Motor neuron (in vitro differentiated cells): ENCODE measurements at places on chromosomes 16 and 17. TPM values are rescaled to one million over a fixed set of nuclear protein-coding genes. Genes with fewer than 3 reads are reported as not detected.

DNA sequence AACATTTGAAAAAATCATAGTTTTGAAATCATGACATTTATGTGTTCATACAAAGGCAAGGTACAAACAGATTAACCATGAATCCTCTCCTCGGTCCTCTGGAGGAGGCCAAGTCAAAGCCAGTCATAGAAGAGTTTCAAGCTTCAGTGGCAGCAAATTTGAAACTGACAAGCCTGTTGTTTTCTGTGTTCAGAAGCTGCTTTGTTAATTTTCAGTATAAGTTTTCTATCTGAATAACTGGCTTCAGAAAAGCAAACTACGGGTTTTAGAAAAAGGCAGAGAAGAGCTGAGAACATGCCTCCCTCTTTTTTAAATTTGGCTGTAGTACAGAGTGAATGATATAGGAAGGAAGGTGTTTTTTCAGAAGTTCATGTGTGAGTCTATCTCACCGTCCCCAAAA lies 79.6 kb upstream of the CLEC18B start:
- ATAC-seq = no peak

SCARF1 gene
- total RNA-seq = 0.22 and 2.5 TPM in 2 replicates

UQCRC2 gene
- 274 and 279 TPM in 2 replicates for total RNA-seq

DNA sequence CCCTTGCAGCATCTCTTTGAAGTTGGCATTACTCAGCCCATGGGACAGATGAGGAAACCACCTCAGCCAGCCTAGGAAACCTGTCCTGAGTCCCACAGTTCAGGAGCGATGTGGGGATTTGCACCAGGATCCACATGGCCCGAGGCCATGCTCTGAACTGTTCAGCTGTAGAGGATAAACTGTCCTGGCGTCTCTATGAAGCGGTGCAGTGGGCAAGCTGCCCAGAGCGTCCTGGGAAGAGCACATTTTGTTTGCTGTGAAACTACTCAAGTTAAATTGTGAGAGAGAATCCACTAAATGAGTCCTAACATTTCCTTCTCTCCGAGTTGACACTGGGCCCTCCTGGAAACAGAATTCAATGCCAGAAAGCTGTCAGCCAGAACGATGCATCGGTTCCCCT lies 276.6 kb upstream of the TNRC6C start:
- peak; percentile 37 for ATAC-seq

GRCh38 chr16:3690470-3690928 lies 26.8 kb downstream of the TRAP1 start:
- ATAC-seq = peak; percentile 98

DNA sequence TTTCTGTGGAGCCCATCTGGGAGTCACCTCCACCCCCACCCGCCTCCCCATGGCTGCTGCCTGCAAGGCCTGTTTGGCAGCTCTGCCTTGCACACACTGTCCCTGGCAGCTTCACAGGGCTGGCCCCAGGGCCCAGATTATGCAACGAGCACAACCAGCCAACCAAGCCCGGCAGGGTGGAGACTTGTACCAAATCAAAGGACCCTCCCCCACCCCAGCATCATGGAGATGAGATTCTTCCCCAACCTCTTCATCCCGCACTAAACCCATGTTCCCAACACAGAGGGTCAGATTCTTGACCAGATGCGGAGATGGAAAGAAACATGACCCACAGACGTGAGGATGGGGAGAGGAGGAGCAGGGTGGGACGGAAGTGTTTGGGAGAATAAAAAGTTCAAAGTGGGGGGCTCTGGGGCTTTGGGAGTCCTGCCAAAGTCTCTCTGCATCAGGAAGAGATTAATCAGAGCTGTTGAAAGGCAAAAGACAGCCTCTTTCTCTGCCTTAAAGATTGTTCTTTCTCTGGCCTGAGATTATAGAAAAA lies 3.8 kb downstream of the SMARCD2 start:
- ATAC-seq = no peak

GRCh38 chr17:79174905-79175856 lies 100.6 kb downstream of the ENGASE start:
- no peak for ATAC-seq

- ATAC-seq = peak; percentile 84
Measured at GRCh38 chr17:33602981-33603380, 309.9 kb upstream of the ASIC2 start.

DNA sequence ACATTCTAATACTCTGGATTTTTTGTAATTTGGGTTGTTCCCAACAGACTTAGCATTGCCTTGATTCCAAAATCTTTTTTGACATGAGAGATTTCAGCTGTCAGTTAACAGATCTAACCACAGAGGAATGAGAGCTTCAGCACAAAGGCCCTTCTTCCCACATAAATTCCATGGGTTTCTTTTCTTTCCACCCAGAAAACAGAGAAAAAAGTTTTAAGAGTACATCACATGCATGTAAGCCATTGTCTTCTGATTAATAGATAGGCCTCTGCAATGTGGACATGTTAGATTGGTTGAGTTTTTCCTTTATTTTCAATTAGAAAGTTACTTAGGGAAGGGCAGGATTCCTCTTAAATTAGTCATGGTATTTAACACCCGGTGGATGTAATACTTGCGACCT lies 939 bp downstream of the MYH8 start:
- ATAC-seq = no peak

- ATAC-seq = peak; percentile 47
Measured at GRCh38 chr17:17681187-17681743, at the start of gene RAI1. Gene RAI1 (plus strand): TSS chr17:17681458. CDS start chr17:17792949, 111,491 bp downstream.
